Gastrocnemius medialis (tissue), 4 donors: ENCODE measurements at places on chromosomes 5 and 9. TPM values are rescaled to one million over a fixed set of nuclear protein-coding genes. Genes with fewer than 3 reads are reported as not detected.

GRCh38 chr5:122835681-122836080 lies 9.7 kb upstream of the SNX24 start:
- no peak overlapping the region for H3K27ac ChIP-seq
- no peak overlapping the region for H3K4me3 ChIP-seq
- no peaks in the 10 kb centered on the region for H3K27me3 ChIP-seq
- H3K36me3 ChIP-seq: no peaks in the 10 kb centered on the region
- H3K4me1 ChIP-seq: no peaks in the 10 kb centered on the region
- DNase-seq: no peak

DNA sequence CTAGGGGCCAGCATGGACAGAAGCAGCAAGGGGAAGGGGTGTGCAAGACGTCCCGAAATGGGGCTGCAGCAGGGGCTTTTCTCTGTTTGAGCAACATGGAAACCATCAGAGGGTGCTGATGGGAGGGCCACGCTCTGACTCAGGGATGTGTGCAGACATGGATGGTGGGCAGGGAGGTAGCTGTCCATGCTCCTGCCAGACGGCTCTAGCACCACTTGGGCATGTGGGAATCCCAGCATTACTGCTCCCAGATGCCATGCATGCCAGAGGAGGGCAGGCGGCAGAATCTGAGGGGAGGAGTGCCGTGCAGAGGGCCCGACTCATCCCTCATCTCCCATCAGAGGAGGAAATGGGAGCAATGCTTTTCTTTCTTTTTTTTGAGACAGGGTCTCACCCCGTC lies 45.6 kb upstream of the SLC25A51 start:
- H3K27me3 ChIP-seq: no peaks in the 10 kb centered on the region
- DNase-seq: no peak
- peaks cover 6% of the 10 kb centered on the region for H3K4me1 ChIP-seq
- no peak overlapping the region for H3K4me3 ChIP-seq

DNA sequence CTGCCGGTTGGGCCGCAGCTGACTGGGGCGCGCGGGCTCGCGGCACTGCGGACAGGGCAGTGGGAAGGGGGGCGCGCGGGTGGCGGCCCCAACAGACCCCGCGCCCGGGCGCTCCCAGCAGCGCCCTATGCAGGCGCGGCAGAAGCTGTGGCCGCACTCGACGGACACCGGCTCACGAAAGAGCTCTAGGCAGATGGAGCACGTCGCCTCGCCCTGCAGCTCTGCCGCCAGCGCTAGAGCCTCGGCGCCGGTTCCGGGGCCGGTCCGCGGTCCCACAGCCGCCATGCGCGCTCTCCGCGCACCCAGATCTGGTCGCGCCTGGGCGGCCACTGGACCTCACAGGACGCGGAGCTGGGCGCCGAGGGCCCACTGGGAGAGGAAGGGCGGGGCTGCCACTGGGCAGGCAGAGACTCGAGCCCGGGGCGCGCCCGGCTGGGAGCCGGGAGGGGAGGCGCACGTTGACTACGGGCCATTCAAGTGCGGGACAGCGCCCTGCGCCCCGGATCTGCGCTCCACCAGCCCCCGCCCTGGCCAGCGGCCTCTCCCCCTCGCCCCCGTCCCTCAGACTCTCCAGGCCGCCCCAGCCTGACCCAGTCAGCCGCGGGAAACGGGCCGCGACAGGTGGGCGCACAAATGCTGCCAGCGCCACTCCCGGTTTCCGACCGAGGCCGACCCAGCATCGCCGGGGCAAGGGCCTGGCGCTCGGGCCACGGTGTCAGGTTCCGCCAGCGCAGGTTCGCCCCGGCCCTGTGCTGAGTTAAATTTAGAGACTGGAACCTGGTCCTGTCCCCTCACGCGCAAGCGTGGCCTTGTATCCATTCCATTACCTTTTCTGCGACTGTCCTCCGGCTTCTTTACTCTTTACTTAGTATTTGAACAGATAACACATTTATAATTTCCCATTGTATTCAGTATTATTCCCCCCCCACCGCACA lies at the start of gene TRIM7:
Gene TRIM7 (minus strand): TSS at position 371 of the 935 bp plus-strand sequence. CDS start 86 bp downstream, at position 285.
- H3K27ac ChIP-seq: peak within 1 kb of the TSS; percentile 97
- no peaks in the 10 kb centered on the region for H3K27me3 ChIP-seq
- H3K4me1 ChIP-seq: peaks cover 26% of the 10 kb centered on the region

GRCh38 chr9:91422758-91423711 lies 597 bp downstream of the NFIL3 start:
- peak; percentile 68 for DNase-seq

DNA sequence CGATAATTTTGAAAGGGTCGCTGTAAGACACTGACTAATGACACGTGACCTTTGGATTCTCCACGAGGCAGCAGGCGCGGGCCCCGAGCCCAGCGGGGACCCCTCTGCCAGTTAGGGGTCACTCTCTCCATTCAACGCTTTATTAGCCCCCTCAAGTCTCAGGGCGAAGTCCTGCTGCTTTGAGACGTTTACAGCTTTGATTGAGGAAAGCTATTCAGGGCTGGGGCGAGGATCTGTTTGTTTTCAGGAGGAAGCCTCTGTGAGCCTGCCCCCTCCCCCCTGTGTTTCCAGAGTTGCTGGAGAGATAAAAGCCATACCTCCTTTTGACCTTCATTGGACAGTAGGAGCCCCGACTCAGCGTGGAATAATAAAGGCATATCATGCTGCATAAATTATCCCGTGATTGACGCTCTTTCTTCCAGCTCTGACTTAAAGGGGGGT lies 31.4 kb upstream of the MSX2 start:
- no peak overlapping the region for H3K4me3 ChIP-seq
- no peaks in the 10 kb centered on the region for H3K36me3 ChIP-seq
- no peak for DNase-seq
- no peak overlapping the region for H3K27ac ChIP-seq
- H3K4me1 ChIP-seq: no peaks in the 10 kb centered on the region

CDH18 gene
- not detected for total RNA-seq

- no peak overlapping the region for H3K4me3 ChIP-seq
- peaks cover 64% of the 10 kb centered on the region for H3K4me1 ChIP-seq
- DNase-seq: peak; percentile 62
- peaks cover 10% of the 10 kb centered on the region for H3K36me3 ChIP-seq
- no peaks in the 10 kb centered on the region for H3K27me3 ChIP-seq
Measured at GRCh38 chr5:95808686-95809413, 13.7 kb downstream of the GLRX start.

SARDH gene
- 0.51 TPM for total RNA-seq

DNA sequence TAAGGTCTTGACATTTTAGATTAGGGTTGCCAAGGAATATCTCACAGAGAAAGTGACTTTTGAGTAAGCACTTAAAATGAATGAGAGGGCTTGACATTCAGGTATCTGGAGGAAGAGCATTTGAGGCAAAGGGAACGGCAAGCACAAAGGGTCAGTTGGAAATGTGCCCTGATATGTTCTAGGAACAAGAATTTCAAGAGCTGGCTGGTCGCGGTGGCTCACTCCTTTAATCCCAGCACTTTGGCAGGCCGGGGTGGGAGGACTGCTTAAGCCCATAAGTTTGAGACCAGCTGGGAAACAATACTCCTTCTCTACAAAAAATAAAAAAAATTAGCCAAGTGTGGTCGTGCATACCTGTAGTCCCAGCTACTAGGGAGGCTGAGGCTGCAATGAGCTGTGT lies 16.5 kb downstream of the KIAA1958 start:
- H3K27me3 ChIP-seq: no peaks in the 10 kb centered on the region
- no peaks in the 10 kb centered on the region for H3K4me1 ChIP-seq
- H3K27ac ChIP-seq: no peak overlapping the region
- DNase-seq: no peak
